Transverse colon (tissue), 4 donors: ENCODE measurements at places on chromosomes 12 and 14.

- no peaks in the 10 kb centered on the region for H3K27me3 ChIP-seq
- H3K27ac ChIP-seq = peak overlapping the region; percentile 100
- H3K36me3 ChIP-seq = no peaks in the 10 kb centered on the region
- H3K4me1 ChIP-seq = peaks cover 18% of the 10 kb centered on the region
- DNase-seq = no peak
- H3K4me3 ChIP-seq = no peak overlapping the region
Observed at GRCh38 chr14:20679907-20680306, 4.5 kb upstream of the RNASE4 start.

DNA sequence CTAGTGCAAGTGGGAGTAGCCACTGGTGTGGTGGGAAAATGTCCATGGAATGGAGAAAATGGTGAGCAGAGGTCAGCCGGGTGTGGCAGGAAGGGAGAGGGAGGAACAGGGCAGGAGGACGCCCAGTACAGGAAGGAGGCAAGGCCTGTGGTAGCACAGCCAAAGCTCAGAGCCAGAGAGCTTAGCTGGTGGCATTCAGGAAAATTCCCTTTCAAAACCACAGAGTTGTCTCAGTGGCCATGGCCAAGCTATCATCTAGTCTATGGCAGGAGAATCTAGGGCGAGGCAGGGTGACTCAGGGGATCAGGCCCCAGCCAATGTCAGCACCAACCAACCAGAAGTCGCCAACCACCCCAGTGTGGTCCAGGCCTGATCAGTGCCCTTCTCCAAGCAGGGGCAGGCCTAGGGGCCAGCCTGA lies 67.7 kb upstream of the DDX11 start:
- no peak for DNase-seq
- no peaks in the 10 kb centered on the region for H3K36me3 ChIP-seq
- no peak overlapping the region for H3K27ac ChIP-seq
- no peaks in the 10 kb centered on the region for H3K4me1 ChIP-seq
- no peak overlapping the region for H3K4me3 ChIP-seq

GRCh38 chr14:52219488-52220084 lies 47.9 kb upstream of the PTGDR start:
- H3K4me1 ChIP-seq = no peaks in the 10 kb centered on the region
- H3K36me3 ChIP-seq = no peaks in the 10 kb centered on the region
- H3K27me3 ChIP-seq = no peaks in the 10 kb centered on the region

GRCh38 chr14:29016050-29016900 lies 249.7 kb downstream of the FOXG1 start:
- no peak overlapping the region for H3K27ac ChIP-seq
- H3K27me3 ChIP-seq = no peaks in the 10 kb centered on the region
- no peak overlapping the region for H3K4me3 ChIP-seq
- no peaks in the 10 kb centered on the region for H3K4me1 ChIP-seq
- no peak for DNase-seq

- H3K36me3 ChIP-seq = no peaks in the 10 kb centered on the region
- H3K4me3 ChIP-seq = no peak overlapping the region
- H3K27ac ChIP-seq = no peak overlapping the region
Observed at GRCh38 chr12:47747596-47748506, 10.8 kb downstream of the RAPGEF3 start.
